Neural crest cell (in vitro differentiated cells): ENCODE measurements at places on chromosomes 2 and 18.
A peak's percentile ranks its signal among the peaks of the same experiment; 100 is the strongest.

GRCh38 chr2:49270091-49270490, 115.8 kb upstream of the FSHR start:
- no peak for DNase-seq

GRCh38 chr2:215059724-215060123, 78.7 kb downstream of the ABCA12 start:
- no peak for DNase-seq

GRCh38 chr2:102442967-102443828, 20.2 kb downstream of the IL18RAP start:
- peak; percentile 13 for DNase-seq

DNA sequence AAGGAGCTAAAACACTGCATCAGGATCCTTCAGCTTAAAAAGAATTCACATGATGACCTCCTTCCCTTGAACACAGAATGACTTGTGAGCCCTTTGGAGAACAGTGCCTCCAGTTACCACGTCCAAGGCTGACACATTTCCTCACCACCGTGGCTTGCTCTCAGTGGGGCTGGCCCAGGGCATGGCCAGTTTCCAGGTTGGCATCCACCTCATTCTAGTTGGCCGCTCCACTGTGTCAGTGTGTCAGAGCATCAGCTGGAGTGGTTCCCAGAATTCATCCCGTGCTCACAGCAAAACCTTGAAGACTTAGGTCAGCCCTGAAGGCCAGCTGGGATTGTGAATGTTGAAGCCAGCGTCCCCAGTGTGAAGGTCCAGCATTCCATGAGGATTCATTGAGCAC, 158.5 kb downstream of the INSIG2 start:
- no peak for DNase-seq

DNA sequence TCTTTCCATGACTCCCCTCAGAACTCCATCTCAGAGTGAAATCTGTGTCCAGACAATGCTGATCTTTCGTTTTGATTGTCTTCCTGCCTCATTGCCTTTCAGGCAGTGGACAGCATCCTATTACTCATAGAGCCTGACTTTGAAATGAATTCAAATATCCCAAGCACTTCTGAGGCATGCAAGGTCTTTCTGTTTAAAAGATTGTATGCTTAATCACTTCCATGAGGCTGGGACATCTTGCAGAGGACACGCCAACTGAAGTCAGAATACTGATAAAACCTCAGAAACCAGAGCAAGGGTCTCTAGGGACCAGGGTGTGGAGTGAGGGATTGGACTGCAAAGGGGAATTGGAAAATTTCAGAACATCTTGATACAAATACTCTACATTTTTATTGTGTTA, 836.5 kb upstream of the ID2 start:
- DNase-seq, result no peak

DNA sequence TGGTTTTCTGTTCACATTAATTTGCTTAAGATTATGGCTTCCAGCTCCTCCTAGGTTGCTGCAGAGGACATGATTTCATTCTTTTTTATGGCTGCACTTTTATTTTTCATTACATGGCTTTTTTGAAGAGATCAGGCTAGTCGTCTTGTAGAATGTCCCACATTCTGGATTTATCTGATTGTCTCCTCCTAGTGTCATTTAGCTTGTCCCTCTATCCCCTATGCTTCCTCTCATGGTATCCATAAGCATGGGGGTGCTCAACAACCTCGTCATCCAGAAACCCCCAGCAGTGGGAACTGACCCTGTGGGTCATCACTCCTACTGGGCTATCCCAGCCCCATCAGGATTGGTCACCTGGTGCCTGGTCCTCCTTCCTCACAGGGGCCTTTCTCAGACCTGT, 49.6 kb downstream of the SERTAD2 start:
- no peak for DNase-seq

- DNase-seq, result no peak
These were observed 87.1 kb downstream of the GFPT1 start for GRCh38 chr2:69299772-69300516.

GRCh38 chr2:57562495-57562894, 484.1 kb upstream of the VRK2 start:
- no peak for DNase-seq

DNA sequence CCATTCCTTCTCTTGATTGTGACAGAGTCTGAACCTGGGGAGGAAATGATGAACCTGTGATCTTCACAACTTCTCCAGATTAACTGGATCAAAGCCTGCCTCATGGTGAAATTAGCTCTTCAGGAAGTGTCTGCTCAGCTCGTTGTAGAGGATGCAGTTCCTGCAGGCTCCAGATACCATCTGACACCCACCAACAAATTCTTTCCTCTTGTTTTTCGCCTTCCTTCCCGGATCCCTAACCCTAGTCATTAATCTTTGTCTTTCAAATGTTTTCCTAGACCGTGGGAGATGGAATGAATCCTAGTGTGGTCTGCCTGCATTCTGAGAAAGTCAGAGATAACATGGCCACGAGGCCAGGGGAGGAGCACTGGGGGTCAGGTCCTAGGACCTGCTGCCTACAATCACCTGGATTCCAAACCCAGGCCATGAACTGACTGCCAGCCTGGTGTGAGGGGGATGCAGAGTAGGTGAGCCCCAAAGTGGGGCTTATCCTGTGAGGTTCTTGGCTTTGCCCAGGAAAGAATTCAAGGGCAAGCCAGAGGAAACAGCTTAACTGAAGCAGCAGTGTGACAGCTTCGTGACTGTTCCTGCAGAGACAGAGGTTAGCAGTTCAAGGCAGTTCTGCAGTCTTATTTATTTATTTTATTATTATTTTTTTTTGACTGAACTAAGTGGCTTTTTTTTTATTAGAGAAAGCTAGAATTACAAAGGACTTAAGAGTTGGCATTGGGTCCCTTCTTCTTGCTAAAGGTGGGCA, 67.8 kb downstream of the DIPK1C start:
- DNase-seq, result no peak

- DNase-seq, result no peak
These were observed 463.5 kb upstream of the NETO1 start for GRCh38 chr18:73331212-73331772.

DNA sequence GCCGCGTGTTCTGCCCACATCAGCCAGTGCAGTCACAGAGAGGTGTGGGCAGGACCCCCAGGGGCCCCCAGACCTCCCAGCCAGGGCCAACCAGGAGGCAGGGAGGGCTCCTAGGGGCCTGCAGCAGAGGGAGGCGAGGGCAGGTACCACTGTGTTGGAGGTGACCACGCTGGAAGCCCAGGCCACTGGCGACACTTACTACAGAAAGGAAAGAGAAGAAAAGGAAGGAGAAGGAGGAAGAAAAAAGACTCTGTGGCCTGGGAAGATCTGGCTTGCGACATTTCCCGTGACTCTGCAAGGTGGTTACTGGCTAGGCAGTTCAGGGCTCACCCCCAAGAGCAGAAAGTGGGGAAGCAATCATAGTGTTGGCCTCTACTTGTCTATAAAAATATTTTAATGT, 98.1 kb upstream of the BCL2L11 start:
- no peak for DNase-seq

GRCh38 chr2:160335441-160335840, 135.4 kb upstream of the ITGB6 start:
- DNase-seq, result no peak

DNA sequence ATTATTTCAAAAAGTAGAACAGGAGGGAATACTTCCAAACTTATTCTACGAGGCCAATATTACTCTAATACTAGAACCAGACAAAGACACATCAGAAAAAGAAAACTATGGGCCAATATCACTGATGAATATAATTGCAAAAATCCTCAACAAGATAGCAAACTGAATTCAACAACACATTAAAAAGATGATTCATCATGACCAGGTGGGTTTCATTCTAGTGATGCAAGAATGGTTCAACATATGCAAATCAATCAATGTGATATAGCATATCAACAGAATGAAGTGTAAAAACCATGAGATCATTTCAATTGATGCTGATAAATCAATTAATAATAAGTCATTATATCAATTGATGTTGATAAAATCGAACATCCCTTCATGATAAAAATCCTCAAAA, 22.4 kb upstream of the EML6 start:
- no peak for DNase-seq

- no peak for DNase-seq
These were observed 39.0 kb downstream of the KIAA2012 start for GRCh38 chr2:202112041-202112440.

DNA sequence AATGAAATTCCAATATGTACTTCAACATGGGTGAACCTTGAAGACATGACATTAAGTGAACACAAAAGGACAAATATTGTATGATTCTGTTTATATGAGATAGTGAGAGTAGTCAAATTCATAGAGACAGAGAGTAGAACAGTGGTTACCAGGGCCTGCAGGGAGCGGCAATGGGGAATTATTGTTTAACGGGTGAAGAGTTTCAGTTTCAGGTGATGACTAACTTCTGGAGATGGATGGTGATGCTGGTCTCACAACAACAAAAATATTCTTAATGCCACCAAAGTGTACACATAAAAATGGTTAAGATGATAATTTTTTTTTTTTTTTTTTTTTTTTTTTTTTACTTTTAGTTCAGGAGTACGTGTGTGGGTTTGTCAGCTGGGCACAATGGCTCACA, 109.4 kb upstream of the TMEM200C start:
- no peak for DNase-seq

DNA sequence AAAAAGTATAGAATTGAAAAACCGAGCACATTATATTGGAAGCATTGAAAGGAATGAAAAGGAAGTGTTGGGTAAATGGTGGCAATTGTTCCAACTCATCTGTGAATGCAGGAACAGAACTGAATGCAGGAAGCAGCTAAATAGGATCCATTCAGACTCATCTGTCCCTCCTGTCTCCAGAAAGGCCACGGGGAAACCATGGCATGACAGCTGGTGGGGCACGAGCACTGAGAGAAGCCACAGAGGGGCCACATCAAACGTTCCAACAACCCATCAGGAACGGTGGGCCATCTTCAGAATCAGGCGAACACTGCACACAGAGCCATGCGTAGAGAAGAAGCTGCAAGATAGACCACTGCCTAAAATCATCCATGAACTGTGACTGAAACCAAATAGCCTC, 138.5 kb upstream of the SLC35G4 start:
- DNase-seq, result no peak

DNA sequence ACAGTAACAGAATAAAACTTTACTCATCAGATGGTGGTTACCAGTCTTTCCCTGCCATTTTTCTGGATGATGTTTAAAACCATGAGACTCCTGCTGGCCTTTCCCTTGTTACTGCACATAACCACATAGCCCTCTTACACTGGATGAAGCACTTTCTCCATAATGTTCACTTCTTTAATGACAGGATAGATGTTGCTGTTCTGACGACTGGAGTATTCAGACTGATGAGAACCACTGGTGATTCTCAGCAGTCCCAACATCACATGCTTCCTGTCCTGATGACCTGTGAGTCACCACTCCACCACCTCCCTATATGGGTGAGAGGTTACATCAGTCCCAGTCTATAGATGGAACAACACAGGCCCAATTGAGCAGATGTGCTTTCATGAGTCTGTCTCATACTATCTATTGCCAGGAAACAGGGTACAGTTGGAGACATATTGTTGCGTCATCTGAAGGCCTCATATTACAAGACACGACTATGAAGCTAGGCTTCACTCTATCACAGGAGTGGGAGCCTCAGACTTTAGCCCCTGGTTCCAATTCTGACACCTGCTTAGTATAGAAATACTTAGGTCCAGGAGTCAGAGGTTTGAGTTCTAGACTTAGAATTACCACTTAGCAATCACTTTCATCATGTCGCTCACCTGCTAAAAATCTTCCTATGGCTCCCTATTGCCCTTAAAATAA, 145.7 kb upstream of the KLF7 start:
- no peak for DNase-seq

DNA sequence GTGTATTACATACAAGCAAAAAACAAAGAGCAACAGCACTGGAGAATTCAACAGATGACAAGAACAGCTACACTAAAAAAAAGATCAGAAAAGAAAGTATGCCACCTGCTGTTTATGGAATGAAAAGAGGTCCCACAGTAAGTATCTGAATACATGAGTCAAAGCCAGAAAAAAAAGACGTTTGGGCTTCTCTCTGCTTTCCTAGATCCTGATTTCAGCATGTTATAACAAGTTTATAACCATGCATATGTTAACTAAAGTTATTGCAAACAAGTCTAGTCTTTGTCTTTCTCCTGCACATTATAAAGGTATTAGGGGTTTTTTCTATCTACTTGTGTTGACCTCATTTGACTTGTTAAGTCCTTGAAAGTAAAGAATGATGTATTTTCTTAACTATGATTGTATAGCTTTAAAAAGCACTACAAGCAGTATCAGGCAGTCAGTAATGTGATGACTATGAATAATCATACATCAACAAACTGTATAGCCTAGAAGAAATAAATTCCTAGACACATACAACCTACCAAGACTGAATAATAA, 108.5 kb upstream of the COL5A2 start:
- no peak for DNase-seq

DNA sequence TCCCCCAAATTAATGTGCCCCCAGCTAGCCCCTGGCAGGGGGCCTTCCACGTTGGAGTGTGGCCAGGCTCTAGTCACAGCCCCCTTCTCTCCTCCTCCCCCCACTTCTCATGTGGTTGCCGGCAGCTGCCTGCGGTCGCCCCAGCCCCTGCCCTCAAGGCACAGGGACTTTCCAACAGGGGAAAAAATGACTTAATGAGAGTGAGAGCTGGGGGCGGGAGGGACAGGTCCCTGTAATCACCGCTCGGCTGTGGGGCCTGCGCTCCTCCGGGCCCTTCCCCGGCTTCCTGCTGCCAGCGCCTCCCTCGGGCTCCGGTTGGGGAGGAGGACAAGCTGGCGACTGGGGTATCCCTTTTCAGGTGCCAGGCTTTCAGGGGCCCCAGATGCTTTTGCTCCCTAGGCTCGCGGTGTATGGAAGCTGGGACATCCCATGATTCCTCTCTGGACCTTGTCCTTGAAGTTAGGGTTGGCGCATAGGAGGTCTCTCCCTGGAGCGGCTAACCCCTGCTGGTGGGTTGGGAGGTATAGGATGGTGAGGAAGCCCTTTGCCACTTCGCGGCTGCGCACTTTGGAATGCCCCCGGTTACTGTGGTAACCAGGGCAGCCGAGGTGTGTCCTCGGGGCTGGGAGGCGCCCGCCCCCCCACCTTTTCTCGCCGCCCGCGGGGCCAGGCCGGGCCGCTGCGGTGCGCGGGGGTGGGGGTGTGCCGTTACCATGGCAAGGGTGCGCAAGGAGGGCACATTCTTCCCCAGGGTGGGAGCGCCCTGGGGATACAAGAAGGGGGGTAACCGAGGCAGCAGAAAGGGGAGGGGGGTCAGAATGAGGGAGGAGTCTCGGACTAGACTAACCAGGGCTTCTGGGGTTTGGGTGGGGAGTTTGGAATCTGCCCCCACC, 16.1 kb downstream of the WNT10A start:
- no peak for DNase-seq

DNA sequence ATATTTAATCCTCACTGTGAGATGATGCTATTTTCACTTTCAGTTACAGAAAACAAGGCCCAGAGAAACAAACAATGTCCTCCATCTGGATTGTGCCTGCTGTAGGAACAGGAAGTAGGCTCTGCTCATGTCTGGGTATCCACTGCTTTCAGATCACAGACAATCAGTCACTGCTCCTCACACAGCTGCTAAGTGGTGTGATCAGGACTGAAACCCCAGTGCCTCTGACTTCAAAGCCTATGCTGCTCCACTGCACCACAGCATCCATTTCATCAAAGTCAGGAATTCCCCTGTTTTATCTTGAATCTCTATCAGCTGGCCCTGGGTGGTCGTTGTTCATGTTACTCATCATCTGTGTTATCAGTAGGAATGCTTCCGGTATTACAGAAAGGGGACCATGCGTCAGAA, 303.8 kb upstream of the TRIB2 start:
- DNase-seq, result no peak
